Mesothelial cell of epicardium (in vitro differentiated cells): ENCODE measurements at places on chromosomes 2 and 18.
A peak's percentile ranks its signal among the peaks of the same experiment; 100 is the strongest.

DNA sequence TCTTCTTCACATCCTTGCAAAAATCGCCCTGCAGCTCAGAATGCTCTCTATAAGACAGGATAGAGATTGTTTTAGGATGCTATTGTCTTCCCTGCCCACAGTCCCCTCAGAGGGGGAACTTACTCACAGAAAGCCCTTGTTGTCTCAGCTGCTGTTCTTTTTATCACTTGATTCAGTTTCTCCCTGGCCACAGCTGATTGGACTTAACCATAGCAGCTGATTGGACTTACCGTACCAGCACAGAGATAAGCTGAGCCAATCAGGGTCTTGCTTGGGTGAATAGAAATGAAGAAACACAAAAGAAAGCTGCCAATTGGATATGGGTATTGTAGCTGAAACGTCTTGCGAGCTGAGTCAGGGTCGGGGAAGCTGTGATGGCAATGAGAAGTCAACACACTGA, 194.2 kb upstream of the MEX3C start:
- no peak for DNase-seq

DNA sequence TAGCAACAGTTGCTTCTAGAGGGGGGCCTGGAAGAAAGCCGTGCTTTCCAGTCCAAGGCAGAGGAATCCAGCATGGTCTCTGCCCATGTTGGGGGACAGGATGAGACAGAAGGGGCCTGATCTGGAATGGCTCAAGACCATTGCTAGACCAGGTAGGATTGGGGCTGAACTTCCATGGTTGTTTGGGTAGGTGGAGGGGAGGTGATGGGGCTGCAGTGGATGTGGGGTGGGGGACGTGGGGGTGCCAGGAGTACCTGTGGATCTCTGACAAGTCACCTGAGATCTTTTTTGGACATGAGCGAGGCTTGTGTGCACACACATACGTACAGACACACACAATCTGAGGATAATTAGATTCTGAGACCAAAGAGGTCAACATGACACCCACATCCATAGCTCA, 228.7 kb upstream of the SKOR2 start:
- DNase-seq: no peak

DNA sequence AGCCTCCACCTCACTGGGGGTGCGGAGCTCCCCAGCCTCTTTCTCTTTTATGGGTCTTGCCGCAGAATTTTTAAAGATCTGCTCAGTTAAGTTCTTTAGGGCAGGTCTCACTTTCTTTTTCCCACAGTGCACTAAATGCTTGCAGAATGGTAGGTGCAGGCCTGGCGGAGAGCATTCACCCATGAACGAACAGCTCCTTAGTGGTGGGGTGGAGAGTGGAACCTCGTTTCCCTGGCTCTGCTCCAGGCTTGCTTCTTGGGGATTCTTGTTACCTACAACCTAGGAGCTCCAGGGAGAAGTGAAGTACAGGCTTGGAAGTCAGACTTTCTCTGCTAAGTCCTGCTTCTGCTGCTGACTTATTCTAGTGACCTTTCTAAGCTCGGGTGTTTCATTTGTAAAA, 70.3 kb upstream of the PXDN start:
- no peak for DNase-seq

DNA sequence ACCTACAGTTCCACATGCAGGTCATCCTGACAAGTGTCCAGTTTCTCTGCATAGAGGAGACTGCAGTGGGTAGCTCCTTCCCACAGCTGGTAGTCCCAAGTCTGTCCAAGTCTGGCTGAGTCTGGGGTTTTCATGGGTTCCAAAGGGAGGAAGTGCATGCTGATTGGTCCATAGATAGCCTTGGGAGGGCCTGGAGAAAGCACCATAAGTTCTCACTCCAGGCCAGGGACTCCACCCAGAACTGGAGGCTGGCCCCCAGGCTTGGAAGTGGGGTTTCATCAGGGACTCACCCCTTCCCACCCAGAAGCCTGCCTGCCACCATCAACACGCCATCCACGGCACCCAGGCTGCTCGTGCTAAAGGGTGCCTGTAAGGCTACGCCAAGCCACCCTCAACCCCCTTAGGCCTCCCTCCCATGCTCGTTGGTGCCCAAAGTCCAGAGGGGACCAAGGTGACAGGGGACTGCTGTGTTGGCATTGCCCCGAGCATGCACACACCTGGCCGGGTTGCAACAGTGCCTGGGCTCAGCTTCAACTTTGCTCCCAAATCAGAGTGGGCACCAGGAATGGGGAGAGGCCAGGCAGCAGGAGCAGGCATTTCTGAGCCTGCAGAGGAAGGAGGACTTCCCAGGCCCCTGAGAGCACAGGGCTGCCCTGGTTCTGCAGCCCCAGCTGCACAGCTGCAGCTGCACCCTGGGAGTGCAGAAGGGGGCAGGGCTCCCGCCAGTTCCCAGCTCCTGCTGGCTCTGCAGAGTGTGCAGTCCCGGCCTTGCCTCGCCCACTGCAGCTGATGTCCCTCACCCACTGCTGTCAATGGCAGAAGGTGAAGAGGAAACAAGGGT, 116.5 kb upstream of the MAP2 start:
- DNase-seq: no peak

- no peak for DNase-seq
Observed at GRCh38 chr18:75208155-75208835, 644 bp downstream of the PTGR3 start.

- DNase-seq: no peak
Observed at GRCh38 chr2:220065581-220065980, 438.2 kb downstream of the SLC4A3 start.

- DNase-seq: peak; percentile 38
Observed at GRCh38 chr2:55923091-55923981, at the start of gene EFEMP1. TSS of gene EFEMP1 (minus strand) at chr2:55923782. CDS start at chr2:55922440, 1,342 bp downstream.

- no peak for DNase-seq
Observed at GRCh38 chr18:23244401-23244800, 109.1 kb downstream of the CABLES1 start.

GRCh38 chr2:56207760-56208159, 24.0 kb downstream of the CCDC85A start:
- DNase-seq: no peak
